ENCODE measurements at places on chromosomes 6 and 20.

DNA sequence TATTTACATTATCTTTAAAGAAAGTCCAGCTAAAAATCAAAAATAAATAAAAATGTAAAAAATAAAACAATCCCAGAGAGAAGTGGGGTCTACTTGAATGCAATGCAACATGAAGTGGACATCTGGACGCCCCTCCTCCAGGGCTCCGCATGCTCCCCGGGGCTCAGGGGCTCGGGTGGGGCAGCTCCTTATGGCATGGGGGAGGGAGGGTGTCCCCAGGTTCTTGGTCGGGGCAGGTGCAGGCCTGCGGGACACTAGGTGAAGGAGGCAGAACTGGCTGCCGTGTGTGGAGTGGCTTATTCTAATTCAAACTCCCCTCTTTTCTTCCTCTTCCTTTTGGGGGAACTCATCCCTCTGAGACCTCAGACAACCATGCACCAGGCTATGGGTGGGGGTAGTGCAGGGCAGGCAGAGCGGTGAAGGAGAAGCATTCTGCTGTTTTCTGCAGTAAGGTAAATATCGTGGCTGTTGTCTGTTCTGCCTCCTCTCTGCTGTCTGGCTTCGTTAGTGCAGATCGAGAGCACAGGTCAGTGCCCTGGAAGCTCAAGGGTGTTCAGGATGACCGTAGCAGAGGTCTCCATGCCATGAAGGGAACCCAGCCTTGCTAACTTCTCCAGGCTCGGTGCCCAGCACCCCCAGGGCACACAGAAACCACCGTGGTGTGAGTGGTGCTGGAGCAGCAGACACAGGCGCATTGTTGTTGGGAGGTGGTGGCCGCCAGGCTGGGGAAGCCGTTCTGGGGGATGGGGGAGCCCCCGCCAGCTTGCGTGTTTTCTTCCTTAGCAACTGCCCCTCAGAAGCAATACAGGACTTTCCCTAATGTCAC, 82.6 kb downstream of the TTLL2 start:
- no peak for DNase-seq

DNA sequence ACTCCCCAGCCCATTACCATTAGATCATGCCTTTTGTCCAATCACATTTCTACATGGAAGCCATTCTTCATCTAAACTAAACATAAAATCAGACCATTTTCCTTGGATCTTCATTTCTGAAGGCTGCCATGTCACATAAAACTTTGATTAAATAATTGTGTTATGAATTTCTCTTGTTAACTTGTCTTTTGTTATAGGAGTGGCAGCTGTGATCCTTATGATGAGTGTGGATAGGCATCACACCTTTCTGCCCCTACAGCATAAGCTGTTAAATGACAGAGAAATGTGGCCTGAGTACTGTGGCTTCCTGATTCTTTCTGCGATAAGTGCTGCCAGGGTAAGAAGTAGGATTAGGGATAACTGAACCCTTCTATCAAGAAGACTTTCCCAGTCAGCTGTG, 247.1 kb upstream of the MOCS1 start:
- no peak for DNase-seq

DNA sequence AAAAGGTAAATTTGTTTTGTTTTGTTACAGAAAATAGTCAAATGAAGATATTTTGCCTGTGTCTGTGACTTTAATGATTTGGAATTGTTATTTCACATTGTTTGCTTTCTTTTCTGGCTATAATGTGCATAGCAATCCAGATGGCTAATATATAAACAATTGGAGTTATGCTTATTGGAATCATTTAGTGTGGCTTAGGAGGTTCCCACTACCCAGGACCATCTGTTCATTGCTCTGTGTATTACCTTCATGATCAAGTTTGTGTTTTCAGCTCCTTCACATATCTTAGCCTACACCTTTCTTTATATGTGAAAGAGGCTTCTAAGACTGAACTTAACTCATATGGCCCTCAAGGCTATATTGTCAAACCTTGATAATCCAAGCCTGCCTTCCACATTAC, 232.9 kb downstream of the BCKDHB start:
- DNase-seq, result no peak

GRCh38 chr6:31490115-31490873, 7.7 kb upstream of the MICB start:
- DNase-seq, result no peak

DNA sequence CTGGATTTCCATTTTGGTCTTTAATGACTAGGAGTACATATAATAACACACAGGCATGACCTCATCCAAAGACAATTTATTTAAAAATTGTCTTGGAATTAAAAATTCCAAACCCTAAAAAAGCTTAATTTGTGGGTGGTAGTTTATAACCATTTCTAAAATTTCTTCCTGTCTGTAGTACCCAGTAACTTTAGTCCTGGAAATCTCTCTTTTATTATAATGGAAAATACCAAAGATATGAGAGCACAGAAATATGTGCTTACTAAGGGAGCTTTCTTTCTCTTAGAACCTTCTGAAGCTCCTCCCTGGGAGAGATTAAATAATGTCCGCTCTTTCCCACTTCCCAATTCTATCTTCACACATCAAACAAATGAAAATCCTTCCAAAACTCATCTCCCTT, 70.5 kb upstream of the PRL start:
- DNase-seq, result no peak
